ENCODE measurements at places on chromosomes 7 and 10. TPM values are rescaled to one million over a fixed set of nuclear protein-coding genes. Genes with fewer than 3 reads are reported as not detected.

SLC16A9 gene
- 0.13 TPM for total RNA-seq

ERCC6 gene
- total RNA-seq = 6.7 TPM

HOXA5 gene
- 5.8 TPM for total RNA-seq

CYP2C9 gene
- 0.10 TPM for total RNA-seq

ZNF12 gene
- total RNA-seq = 10.0 TPM

ANKRD61 gene
- total RNA-seq = 0.51 TPM

NPY4R gene
- total RNA-seq = 43.6 TPM

MORN4 gene
- total RNA-seq = 7.8 TPM

ARMS2 gene
- not detected for total RNA-seq

TUBB8 gene
- total RNA-seq = 0.16 TPM

SPDYE11 gene
- total RNA-seq = not detected

ZNF853 gene
- 2.0 TPM for total RNA-seq

OLAH gene
- 1.0 TPM for total RNA-seq

CRCP gene
- total RNA-seq = 25.7 TPM

ZP3 gene
- 20.2 TPM for total RNA-seq

ABCC2 gene
- total RNA-seq = 142 TPM

GNA12 gene
- 33.0 TPM for total RNA-seq

EPDR1 gene
- total RNA-seq = 84.6 TPM

TMEM229A gene
- total RNA-seq = not detected

PRKG1 gene
- total RNA-seq = not detected

RASA4B gene
- total RNA-seq = 2.2 TPM

PRLHR gene
- not detected for total RNA-seq

CPED1 gene
- total RNA-seq = not detected

PANK1 gene
- total RNA-seq = 7.4 TPM

CCDC172 gene
- not detected for total RNA-seq

Data from A549 treated with Mapracorat at 1 μM for 4 hours (cell line).